Stimulated activated CD8-positive, alpha-beta memory T cell treated with anti-CD3 and anti-CD28 coated beads, Interleukin-7, amount 100 ng/mL, for 1 hour (primary cell): ENCODE measurements at places on chromosomes 16 and 17.

- no peak for DNase-seq
Measured at GRCh38 chr17:83069931-83070742, 9.3 kb upstream of the METRNL start.

- DNase-seq, result no peak
Measured at GRCh38 chr17:42673885-42674754, 2.7 kb downstream of the PLEKHH3 start.

GRCh38 chr16:57867000-57867561, 64.8 kb upstream of the KIFC3 start:
- no peak for DNase-seq

DNA sequence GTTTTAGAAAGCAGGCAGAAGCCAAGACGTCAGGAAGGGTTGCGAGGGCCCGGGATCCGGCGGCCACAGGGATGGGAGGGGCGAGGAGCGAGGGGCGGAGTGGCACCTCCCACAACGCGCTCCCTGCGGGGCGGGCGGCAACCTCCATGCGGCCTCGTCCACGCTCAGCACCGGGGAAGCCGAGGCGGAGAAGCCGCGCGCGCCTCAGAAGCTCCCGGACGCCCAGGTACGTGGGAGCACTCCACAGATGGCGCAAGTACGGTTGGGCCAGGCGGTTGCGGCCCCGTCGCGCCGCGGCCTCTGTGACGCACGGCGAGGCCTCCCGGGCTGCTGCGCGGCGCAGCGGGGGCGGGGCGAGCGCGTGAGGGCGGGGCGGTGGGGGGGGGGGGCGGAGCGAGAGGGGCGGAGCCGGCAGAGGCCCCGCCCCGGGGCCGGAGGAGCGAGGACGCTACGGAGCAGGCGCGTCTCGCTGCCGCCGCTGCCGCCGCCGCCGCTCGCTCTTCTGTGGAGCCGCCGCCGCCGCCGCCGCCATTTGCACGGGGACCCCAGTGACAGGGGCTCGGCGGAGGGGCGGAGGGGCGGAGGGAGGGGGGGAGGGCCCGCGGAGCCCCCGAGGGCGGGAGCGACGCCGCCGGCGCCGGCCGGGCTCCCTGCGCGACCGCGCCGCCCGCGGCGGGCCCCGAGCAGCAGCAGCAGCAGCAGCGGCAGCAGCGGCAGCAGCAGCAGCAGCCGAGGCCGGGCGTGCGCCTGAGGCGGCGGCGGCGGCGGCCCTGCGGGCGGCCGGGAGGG, at the start of gene TENT4B:
TENT4B (plus strand) TSS at position 500 of the 789 bp plus-strand sequence. CDS start 316 bp downstream, outside the sequence.
- DNase-seq, result peak; percentile 69

- DNase-seq, result no peak
Measured at GRCh38 chr16:51243936-51244436, 92.9 kb upstream of the SALL1 start.

- peak; percentile 44 for DNase-seq
Measured at GRCh38 chr17:77882481-77883212, 75.9 kb upstream of the TNRC6C start.

GRCh38 chr16:88525663-88525990, 44.6 kb upstream of the ZC3H18 start:
- no peak for DNase-seq

GRCh38 chr16:85928401-85928820, 29.4 kb downstream of the IRF8 start:
- no peak for DNase-seq

- DNase-seq, result no peak
Measured at GRCh38 chr17:51439395-51440229, 179.3 kb downstream of the UTP18 start.

- DNase-seq, result no peak
Measured at GRCh38 chr16:13973321-13974023, 53.5 kb downstream of the ERCC4 start.

GRCh38 chr17:28684963-28685362, 23.0 kb downstream of the SUPT6H start:
- no peak for DNase-seq

DNA sequence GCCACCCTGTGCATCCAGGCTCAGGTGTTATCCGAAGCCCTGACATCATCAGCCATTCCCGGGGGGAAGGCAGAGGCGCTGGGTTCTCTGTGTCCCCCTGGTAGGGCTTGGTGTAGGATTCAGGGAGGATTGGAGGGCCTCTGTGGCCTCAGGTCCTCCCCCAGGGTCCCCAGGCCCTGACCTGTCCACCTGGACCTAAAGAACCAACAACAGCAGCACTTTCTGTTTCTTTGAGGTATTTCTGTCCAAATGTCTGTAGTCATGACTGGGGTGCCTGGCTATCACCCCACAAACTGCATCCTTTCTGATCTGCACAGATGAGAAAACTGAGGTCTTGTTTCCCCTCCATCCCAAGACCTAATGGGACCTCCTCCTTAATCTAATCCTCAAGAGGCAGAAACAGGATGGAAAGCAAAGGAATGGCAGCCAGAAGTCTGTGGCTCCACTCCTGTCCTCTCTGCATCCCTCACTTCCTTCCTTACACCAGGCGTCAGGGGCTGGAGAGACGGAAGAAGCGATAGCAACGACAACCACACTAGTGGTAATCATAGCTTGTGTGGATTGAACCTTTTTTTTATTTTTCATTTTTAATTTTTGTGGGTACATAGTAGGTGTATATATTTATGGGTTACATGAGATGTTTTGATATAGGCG, 11.8 kb downstream of the NLRC5 start:
- DNase-seq, result no peak

- DNase-seq, result no peak
Measured at GRCh38 chr16:11423315-11424117, 78.3 kb downstream of the RMI2 start.

DNA sequence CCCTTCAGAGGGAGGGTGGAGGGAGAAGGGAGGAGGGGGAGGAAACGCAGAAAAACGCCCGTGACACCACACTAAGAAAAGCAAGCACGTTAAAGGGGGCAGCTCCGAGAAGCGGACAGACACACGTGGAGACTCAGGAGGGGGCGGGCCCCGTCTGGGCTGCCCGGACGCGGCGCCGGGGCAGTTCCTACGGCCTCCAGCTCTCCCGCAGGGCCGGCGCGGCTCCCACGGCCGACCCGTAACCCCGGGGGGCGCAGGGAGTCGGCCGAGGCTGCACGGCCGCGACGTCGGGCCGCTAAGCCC, 362 bp downstream of the KLHDC4 start:
- DNase-seq, result no peak

GRCh38 chr16:83606486-83607030, 201.2 kb upstream of the HSBP1 start:
- DNase-seq, result no peak

GRCh38 chr17:27449541-27449940, 6.7 kb upstream of the KSR1 start:
- no peak for DNase-seq

DNA sequence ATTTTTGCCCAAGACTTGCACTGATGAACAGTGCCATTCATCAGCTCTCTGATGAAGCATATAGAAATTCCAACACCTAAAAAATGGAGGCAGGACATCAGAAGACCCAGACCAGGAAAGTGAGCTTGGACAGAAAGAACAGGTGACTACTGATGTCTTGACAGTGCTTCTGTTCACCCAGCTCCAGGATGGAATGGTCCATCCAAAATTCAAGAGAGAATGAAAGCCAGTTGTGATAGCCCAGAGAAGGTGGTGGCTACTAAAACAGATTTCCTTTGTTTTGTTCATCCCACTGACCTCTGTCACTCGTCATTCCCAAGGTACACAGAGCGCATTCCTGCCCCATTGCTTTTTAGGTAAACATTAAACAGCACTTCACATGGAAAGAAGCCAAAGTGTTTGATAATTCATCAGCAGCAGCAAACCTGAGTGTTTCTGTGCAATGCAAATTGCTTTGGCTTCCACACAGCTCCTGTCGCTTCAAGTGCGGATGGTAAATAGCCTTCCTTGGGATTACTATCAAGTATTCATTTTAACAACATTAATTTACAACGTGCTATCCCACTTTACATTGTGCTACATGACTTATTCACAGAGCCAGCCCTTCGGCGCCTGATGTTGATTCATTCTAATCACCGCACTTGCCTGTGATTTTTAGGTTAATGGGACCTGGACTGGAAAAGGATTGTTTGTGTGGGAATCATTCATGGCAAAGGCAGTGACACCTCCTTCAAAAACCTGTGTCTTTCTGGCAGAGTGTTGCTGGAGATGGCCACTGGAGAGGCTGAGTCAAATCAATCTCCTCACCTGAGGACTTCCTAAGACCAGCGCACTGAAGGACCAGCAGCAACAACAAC, 65.1 kb upstream of the TOX3 start:
- no peak for DNase-seq

DNA sequence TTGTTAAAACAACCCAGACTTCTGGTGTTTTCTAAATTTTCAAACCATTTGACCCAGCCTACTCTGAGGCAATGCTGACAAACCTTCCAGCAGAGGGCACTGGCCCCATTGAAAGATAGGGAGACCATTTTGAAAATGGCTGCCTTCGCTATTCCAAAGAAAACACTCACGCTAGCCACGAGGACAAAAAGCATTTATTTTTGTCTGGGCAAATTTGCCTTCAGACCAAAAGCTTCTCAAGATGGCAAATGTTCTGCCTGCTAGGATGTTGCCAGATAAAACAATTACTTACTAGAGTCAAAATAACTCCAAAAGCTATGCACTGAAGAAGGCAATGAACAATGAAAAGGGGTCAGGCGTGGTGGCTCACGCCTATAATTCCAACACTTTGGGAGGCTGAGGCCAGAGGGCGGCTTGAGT, 296.7 kb upstream of the IRX5 start:
- DNase-seq, result no peak

GRCh38 chr17:79204261-79204660, 129.6 kb downstream of the ENGASE start:
- no peak for DNase-seq
